ENCODE measurements at places on chromosomes 11 and 22.

DNA sequence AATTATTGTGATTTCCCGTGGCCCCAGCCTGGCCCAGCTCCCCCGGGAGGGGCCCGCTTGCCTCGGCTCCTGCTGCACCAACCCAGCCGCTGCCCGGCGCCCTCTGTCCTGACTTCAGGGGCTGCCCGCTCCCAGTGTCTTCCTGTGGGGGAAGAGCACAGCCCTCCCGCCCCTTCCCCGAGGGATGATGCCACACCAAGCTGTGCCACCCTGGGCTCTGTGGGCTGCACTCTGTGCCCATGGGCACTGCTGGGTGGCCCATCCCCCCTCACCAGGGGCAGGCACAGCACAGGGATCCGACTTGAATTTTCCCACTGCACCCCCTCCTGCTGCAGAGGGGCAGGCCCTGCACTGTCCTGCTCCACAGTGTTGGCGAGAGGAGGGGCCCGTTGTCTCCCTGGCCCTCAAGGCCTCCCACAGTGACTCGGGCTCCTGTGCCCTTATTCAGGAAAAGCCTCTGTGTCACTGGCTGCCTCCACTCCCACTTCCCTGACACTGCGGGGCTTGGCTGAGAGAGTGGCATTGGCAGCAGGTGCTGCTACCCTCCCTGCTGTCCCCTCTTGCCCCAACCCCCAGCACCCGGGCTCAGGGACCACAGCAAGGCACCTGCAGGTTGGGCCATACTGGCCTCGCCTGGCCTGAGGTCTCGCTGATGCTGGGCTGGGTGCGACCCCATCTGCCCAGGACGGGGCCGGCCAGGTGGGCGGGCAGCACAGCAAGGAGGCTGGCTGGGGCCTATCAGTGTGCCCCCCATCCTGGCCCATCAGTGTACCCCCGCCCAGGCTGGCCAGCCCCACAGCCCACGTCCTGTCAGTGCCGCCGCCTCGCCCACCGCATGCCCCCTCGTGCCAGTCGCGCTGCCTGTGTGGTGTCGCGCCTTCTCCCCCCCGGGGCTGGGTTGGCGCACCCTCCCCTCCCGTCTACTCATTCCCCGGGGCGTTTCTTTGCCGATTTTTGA, 3.3 kb upstream of the ANKRD13D start:
- no peak for DNase-seq

- no peak for DNase-seq
Measured at GRCh38 chr11:61910187-61911127, 6.9 kb downstream of the RAB3IL1 start.

DNA sequence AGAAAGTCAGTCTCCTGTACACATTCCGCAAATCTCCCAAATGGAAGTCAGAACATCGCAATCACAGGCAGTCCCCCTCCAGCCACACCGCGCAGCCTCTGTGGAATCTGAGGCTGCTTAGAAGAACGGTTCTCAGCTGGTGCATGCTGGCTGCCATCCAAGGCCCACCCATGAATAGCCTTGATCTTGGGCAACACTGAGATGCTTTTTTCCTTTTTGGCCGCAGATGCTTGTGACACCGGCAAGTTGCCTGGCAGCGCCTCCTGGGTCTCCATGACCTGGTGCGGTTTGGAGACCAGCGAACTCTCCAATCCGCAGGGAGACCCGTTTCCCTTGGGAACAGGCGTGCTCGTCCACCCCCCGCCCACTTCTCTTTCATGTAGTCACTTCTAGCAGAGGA, 26.3 kb upstream of the PHF21B start:
- no peak for DNase-seq

DNA sequence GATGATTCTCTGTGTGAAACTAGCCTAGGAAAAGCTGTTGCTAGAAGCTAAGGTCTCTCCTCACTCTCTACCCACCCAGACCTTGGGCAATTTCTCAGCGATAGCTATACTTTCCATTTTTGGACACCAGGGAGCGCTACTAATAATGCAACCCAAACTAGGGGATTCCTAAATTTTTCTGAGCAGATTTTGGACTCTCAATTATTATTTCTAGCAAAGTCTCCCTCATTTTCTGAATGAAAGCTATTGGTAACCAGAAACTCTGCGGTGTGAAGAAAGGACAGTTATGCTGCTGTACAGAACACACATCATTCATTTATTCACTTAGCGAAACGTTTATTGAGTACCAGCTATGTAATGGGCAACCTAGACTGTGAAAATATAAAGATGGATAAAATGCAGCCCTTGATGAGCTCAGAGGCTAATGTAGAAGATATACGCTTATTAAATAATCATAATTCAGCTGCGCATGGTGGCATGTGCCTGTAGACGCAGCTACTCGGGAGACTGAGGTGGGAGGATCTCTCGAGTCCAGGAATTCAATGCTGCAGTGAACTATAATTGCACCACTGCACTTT, 6.1 kb upstream of the STIM1 start:
- no peak for DNase-seq

DNA sequence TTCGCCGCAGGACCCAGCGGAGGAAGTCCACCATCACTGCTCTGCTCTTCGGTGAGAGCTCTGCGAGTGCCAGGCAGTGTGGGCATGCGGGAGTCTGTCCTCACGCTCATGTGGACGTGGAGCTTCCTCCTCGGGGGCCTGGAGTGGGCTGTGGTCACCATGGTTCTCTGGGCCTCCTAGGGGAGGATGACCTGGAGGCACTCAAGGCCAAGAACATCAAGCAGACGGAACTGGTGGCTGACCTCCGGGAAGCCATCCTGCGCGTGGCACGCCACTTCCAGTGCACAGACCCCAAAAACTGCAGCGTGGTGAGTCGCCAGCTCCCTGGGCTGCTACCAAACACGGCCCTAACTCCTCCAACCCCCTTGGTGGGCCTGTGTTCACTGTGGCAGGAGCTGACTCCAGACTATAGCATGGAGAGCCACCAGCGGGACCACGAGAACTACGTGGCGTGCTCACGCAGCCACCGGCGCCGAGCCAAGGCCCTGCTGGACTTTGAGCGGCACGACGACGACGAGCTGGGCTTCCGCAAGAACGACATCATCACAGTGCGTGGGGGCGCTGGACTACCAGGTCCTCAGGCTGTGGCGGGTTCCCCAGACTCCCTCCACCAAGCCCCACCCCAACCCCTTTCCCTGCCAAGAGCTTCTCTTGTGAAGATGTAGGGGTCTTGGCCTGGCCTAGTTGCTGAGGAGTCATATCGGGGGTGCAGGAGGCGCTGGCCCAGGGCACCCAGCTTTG, 36.8 kb downstream of the SGSM3 start:
- no peak for DNase-seq

DNA sequence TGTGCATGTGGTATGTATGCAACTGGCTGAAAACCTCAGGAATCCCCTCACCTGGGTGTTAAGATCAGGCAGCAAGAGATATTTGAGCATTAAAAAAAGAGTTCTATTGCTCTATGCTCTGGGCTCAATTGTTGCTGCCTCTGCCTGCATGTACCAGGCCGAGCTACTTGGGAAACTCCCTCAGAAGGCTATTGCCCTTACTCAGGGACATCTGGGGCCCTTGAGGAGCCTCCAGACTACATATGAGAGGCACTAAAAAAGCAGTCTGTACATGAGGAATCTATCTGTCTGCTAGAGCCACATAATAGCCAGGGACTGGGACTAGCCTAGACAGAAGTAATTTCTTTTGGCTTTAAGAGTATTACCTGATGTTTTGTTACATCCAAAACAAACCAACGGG, 120.1 kb downstream of the SWAP70 start:
- no peak for DNase-seq

GRCh38 chr11:100990931-100991330, 138.7 kb downstream of the PGR start:
- DNase-seq = no peak

GRCh38 chr22:45442116-45442515, 28.6 kb downstream of the RIBC2 start:
- DNase-seq = no peak

DNA sequence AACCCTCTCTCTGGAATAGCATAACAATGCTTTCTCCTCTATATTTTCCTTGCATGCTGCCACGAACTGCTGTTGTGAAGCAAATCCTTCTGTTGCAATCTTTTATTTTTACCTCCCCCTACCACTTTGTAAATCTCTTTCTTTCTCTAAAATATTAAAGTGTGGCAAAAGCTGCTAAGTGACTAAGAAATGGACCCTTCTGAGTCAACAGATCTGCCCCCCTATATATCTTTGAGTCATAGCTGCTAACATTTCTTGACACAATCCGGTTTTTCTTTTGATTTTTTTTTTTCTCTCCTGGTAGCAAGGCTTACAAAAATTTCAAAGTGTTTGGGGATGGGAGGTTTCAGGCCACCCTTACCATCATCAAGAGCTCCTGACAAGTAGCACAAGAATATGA, 39.0 kb upstream of the KIRREL3 start:
- DNase-seq = no peak

- no peak for DNase-seq
Measured at GRCh38 chr22:35465109-35465701, 65.3 kb downstream of the MCM5 start.

GRCh38 chr22:20436307-20436767, 1.3 kb downstream of the SCARF2 start:
- no peak for DNase-seq

DNA sequence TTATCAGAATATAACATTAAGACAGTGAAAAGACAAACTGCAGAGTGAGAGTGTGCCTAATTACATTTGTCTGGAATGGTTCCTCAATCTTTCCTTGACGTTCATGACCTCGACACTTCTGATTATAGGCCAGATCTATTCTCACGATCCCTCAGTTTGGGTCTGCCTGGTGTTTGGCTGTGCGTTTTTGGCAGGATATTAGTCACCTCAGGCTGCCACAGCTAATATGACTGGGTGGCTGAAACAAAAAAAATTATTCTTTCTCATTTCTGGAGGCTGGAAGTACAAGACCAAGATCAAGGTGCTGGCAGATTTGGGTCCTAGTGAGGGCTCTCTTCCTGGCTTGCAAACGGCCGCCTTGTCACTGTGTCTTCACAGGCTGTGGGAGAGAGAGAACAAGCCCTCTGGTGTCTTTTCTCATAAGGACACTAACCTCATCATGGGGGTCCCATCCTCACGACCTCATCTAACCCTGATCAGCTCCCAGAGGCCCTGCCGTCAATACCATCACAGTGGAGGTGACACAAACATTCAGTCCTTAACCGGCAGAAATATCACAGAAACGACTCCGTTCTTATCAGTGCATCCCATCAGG, 23.2 kb downstream of the IFITM10 start:
- DNase-seq = no peak

GRCh38 chr22:42611051-42611450, 3.6 kb downstream of the POLDIP3 start:
- no peak for DNase-seq
